ENCODE measurements at places on chromosomes 7 and 10.

DNA sequence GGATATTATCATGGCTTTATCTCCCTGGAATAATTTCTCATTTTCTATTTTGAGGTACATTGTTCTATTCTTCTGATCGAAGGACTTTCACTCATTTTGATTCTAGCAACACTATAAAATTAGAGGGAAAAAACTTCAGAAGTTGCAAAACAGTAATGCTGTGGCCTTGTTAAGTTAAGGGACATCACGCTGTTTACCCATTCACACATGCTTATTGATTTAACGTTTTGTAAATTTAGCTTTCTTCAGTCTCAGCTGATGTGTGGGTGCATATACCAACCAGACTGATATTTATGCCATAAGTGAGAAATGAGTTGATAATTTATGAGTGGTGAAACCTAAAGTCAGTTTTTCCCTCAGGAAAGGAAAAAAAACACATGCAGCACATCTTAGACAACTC, 63.5 kb upstream of the RELN start:
- DNase-seq = no peak

DNA sequence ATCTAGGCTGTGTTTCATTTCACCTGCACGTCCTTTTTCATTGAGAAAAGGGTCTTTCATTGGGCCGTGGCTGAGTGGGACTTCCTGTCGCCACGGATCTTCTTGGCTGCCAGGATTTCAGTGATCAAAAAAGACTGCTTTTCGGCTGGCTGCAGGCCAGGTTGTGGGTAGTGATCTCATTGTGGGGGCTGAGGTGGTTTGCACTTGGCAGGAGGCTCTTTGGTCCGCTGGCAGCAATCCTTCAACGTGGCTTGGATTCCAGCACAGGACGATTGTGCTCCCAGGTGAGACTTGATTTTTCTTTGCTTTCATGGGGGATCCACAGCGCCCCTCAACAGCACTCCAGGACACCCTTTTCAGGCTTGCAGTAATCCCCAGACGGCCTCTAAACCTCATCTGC, 29.0 kb upstream of the ZNF273 start:
- DNase-seq = no peak

DNA sequence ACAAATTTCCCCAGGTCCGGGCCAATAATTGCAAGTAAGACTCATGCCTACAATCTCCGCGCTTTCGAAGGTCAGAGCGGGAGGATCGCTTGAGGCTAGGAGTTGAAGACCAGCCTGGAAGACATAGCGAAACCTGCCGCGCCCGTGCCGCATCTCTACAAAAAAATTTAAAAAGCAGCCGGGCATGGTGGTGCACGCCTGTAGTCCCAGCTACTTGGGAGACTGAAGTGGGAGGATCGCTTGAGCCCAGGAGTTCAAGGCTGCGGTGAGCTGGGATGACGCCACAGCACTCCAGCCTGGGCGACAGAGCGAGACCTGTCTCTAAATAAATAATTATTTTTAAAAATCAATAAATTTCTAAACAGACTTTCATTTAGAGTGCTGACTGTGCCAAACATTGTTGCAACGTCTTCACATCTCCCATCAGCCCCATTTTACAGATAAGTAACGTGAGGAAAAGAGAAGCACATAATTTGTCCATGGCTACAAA, 494 bp upstream of the CFAP43 start:
- no peak for DNase-seq

DNA sequence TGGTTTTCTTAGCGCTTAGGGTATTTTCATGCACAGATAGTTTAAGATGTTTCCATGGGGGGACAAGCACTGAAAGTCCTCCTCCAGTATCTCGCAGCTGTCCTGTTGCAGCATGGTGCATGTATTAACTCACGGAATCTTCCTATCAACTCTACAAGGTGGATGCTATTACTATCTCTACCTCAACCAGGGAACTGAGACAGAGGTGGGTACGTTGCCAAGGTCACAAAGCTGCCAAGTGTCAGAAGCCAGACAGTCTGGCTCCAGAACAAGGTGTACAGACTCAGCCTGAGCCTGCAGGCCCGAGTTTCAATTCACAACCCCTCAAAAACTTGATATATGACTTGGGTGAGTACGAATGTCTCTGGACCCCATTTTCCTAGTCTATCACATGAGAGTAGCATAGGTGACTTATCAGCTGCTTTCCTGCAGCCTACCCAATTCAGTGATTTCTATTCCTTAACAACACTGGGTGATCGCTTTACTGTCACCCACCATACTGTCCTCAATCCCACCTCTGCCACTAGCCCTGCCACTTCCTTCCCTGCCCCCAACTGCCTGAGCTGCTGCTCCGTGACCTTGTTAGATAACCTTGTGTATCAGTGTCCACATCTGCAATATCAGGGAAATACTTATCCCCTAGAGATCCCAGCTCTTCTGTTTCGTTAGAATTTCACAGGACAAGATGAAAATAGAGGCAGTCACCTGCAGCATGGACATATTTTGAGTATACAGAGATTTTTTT, 92.1 kb downstream of the ABCC2 start:
- no peak for DNase-seq

DNA sequence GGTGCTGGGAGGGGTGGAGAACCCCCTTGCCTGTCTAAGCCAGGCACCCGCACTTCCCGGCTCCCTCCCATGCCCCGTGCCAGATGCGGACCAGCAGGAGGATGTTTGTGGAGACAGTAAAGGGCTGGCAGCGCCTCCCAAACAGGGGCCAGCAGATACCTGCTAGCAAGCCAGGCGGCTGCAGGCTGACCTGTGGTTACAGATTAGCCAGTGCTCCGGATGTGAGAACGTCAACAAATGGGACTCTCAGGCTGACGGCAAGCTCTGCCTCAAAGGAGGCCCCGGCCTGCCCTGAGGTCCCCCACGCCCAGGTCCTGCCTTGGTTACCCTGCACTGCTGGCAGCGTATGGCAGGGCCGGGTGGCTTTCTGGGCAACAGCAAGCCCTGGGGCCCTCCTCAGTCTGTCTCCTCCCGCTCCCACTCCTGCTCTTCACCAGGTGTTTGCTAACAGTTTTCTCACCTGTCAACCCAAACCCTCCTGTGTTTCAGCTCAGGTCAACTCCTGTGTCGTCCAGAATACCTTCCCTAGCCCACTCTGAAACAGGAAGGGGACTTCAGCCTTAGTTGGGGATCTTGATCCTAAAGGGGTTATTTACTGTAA, 85.4 kb downstream of the NEURL1 start:
- DNase-seq = no peak

DNA sequence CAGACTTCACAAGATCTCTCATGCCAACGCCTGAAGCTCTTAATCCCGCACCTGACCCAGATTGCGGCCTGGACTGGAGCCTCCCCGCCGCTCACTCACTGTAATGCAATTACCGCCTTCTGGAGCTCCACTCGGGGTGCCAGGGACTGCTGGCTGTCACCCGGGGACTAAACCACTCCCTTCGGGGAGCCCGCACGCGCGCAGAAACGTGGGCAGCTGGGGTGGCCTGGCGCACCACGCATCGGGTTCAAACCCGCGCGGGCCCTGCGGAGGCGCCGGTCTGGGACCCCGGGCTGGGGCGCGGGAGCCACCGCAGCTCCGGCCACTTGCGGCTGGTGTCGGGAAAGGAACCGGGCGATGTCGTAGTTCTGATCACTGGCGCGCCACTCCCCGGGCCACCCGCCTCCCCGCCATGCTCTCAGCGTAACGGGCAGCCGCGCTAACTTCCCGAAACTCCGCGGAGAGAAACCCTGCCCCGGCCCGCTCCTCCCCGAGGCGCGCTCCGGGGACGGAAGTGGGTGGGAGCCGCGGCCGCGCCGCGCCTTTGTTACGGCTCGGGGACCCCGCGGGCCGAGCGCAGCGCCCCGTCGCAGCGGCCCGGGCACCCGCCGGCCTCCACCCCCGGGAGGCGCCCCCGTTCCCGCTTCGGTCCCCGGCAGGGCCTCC, 100.3 kb upstream of the SVIL start:
- peak; percentile 52 for DNase-seq

DNA sequence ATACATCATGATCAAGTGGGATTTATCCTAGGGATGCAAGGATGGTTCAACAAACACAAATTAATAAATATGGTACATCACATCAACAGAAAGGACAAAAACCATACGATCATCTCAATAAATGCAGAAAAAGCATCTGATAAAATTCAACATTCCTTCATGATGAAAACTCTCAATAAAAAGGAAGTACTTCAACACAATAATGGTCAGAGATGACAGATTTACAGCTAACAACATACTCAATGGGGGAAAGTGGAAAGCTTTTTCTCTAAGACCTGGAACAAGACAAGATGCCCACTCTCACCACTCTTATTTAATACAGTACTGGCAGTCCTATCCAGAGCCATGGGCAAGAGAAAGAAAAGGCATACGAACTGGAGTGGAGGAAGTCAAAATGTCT, 39.9 kb upstream of the PRR15 start:
- no peak for DNase-seq

GRCh38 chr10:121448766-121449421, 149.3 kb downstream of the FGFR2 start:
- no peak for DNase-seq

GRCh38 chr10:46224414-46224682, 62.4 kb upstream of the ANTXRL start:
- no peak for DNase-seq

GRCh38 chr10:75959209-75959608, 527.8 kb downstream of the LRMDA start:
- no peak for DNase-seq

DNA sequence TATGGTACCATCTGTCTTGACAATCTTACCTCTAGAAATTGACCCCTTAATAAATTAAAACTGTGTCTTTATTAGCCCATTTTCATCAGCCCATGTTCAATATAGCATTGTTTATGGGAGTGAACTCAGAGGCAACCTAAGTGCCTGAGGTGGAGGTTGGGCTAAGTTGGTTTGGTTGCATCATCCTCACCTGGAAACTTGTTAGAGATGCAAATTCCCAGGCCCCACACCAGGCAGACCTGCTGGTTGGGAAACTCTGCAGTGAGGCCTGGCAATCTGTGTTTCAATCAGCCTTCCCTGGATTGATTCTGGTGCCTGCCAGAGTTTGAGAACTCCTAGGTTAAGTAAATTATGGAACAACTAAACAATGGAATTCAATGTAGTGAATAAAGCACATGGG, 9.4 kb upstream of the FAM170B start:
- DNase-seq = no peak

DNA sequence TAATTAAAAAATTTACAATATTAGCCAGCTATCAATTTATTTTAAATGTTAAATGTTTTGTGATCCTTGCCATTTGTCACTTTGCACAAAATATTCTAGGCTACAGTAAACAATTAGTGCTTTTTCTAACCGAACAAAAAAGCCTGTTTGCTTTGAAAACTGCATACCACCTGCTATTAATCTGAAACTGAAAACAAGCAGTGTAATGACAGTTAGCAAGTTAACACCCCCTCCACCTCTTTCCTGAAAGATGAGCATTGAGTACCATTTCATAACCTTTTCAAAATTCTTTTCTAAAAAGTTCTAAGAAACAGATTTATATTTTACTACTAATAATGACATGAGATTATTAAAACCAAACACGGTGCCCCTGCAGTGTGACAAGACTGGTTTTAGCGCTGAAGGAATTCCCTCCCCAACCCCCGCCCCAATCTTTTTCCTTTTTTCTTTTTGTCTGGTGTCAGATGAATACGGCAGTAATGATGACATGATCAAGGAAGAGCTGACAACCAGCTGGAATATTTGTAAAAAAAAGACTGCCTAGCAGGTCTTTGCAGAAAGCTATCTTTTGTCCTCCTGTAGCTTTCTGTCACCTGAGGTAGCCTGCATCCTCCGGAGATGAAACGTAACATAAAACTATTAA, 175.6 kb downstream of the CHCHD3 start:
- DNase-seq = no peak

DNA sequence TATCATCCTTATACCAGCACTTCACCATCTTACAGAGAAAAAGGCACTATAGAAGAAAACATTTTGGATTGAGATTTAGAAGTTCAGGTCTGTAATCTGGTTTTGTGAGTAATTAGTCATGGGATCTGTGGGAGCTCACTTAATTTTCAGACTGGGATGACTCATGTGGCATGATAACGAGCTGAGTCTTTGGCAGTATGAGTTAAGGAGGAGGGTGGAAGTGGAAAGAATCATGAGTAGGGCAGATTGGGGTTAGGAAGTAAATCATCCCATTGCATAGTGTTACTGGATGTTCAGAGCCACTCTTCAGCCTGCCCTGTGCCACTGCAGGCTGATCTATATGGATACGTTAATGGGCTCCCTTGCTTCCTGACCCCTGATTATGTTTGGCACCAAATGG, 64.9 kb downstream of the ZNF92 start:
- DNase-seq = no peak

- DNase-seq = no peak
Observed at GRCh38 chr10:48450741-48451466, 144.4 kb downstream of the MAPK8 start.

DNA sequence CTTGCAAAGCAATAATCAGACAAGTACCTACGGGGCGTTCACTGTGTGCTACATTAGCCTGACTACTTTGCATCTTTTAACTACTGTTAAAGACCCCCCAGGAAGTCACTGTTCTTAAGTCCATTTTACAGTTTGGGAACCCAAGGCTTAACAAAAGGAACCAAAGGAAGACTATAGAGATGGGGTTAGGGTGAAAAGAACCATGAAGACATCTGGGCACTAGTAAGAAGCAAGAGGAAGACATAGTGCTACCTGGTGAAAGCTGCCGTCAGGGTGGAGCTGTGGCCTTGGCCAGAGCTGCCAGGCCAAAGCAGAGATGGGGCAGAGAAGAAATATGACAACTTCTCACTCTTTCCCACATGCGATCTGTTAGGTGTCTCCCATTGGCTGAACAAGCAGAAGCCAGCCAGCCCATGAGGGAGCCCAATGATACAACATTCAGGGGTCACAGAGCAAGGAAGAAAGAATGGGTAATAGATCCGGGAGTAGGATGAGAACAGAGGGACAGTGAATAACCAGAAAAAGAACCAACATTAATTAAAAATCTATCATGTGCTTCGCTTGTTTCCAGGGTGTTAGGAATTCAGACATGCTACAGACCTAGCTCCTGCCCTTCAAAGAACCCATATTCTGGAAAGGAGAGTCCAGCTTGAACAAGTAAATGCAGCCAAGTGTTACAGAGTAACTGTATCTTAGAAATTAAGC, 85.4 kb downstream of the ARID5B start:
- DNase-seq = no peak

GRCh38 chr7:128302139-128302538, 41.6 kb downstream of the RBM28 start:
- no peak for DNase-seq

- DNase-seq = no peak
Observed at GRCh38 chr10:13310518-13311176, 10.8 kb upstream of the PHYH start.

Measured in CD4-positive, alpha-beta T cell treated with Interferon gamma for 1 hour (primary cell).